ENCODE measurements at places on chromosomes 2 and 18.

- DNase-seq, result no peak
These were observed 184.3 kb downstream of the GULP1 start for GRCh38 chr2:188475945-188476344.

GRCh38 chr18:72672364-72673184, 128.4 kb upstream of the CBLN2 start:
- no peak for DNase-seq

DNA sequence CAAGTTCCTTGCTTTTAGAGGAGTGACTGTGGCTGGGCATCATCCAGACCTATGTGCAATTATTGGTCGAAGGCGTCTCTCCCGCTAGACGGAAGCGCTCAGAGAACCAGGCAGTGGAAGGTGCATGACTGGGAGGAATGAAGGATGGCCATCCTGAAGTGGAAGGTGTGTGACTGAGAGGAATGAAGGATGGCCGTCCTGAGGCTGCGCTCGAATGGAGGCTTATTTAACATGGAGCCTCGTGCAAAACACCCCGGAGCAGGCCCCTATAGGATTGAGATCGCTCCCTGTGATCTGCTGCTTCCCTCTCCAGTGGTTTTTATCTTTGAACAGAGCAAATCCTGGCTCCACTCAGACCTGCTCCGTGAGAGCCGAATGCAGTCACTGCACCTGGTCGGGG, 140.2 kb upstream of the ID2 start:
- DNase-seq, result no peak

GRCh38 chr2:11697103-11697871, 27.3 kb upstream of the NTSR2 start:
- DNase-seq, result no peak

DNA sequence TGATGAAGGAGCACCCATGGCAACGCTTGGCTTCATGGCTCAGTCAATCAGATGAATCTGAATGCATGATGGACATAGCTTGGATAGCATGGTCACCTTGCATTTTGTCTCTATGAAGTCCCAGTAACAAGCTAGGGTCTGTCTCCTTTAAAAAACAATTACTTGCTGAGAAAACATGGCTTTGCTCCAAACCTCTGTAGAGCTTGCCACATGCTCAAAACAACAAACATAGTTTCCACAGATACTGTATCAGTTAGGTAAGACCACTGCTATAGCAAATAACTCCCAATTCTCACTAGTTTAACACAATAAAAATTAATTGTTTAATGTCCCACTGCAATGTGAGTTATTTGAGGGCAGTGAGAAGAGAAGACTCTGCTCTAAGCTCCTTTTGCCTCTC, 401.0 kb downstream of the IRS1 start:
- no peak for DNase-seq

- DNase-seq, result no peak
These were observed 96.3 kb upstream of the TMEM18 start for GRCh38 chr2:773256-774160.

DNA sequence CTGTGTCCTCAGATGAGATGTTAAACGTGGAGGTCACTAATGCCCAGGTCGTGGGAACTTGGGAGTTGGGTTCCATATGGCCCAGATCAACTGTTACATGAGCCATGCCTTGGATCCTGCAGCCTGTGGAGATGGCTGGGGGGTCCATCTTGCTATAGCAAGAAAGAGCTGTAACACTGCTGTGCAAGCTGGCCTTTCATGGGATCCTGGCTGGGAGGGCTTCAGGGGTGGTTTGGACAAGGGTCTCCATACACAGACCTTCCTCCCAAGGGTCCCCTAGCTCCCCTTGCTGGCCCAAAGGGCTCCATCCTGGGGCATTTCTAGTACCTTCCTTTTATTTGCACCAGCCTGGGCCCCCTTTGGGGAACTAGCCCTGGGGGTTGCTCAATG, 337.7 kb downstream of the DYSF start:
- DNase-seq, result no peak

GRCh38 chr2:179181002-179181401, 83.6 kb downstream of the SESTD1 start:
- DNase-seq, result no peak

DNA sequence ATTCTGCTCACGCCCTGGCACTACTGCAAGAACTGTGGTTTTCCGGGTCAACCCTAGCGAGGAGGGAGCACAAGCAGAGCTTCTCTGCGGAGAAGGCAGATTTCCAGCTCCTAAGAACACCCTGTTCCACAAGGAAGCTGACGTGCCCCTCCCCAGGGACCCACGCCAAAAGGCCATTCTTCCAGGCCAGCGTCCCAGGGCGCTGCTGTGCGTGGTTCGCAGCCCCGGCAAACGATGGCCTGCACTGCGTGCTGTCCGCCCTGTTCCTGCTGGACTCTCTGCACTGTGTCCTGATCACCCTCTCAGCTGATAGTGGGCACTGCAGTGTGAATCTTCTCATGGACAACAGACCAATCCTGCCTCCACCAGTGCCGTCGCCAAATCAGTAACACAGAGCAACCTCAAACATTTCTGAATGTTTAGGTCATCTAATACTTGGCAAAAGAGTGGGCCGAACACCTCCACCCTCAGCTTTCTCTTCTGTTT, 49.1 kb downstream of the ADI1 start:
- no peak for DNase-seq

GRCh38 chr2:166239548-166239947, 111.7 kb upstream of the SCN1A start:
- DNase-seq, result no peak

DNA sequence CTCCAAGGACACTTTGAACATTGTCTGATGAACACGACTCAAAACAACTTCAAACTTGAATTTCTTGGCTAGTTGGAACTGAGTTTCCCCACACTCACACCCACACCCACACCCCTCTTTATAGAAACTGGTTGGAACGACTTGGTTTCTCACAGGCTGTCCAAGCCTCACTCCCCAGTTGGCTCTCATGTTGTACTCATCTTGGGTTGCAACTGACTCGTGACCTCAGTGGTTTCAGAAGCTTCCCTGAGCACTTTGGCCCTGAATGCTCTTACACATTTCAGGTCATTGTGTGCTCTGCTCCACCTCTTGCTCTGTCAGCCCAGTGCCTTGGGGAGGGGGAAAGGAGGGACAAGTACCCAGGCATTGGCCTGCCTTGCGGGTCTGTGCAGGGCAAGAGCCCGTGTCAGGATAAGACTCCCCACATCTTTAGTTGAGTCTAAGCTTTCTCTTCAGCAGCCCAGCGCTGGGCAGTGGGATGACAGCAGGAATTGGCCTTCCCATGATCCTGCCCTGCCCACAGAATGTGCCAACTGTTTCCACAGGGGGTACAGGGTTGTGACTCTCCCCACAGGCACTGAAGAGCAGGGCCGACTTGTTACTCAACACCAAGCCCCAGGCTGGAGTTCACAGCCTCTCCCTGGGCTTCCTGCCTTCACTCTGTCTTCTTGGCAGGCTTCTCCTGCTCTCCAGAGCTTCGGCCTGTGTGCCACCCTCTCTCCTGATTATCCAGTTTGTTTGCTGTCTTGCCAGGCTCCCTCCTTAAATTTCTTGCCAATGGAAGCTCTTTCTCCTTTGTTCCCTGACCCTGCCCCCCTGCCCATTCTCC, 104.6 kb downstream of the RTN4 start:
- no peak for DNase-seq

DNA sequence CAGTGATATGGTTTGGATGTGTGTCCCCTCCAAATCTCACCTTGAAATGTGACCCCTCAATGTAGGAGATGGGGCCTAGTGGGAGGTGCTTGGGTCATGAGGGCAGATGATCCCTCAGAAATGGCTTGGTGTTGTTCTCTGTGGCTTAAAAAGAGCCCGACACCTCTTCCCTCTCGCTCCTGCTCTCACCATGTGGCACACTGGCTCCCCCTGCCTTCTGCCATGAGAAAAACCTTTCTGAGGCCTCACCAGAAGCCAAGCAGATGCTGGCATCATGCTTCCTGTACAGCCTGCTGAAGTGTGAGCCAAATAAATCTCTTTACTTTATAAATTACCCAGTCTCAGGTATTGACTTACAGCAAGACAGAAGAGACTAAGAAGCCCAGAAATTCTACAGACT, 357.1 kb downstream of the NRXN1 start:
- no peak for DNase-seq

DNA sequence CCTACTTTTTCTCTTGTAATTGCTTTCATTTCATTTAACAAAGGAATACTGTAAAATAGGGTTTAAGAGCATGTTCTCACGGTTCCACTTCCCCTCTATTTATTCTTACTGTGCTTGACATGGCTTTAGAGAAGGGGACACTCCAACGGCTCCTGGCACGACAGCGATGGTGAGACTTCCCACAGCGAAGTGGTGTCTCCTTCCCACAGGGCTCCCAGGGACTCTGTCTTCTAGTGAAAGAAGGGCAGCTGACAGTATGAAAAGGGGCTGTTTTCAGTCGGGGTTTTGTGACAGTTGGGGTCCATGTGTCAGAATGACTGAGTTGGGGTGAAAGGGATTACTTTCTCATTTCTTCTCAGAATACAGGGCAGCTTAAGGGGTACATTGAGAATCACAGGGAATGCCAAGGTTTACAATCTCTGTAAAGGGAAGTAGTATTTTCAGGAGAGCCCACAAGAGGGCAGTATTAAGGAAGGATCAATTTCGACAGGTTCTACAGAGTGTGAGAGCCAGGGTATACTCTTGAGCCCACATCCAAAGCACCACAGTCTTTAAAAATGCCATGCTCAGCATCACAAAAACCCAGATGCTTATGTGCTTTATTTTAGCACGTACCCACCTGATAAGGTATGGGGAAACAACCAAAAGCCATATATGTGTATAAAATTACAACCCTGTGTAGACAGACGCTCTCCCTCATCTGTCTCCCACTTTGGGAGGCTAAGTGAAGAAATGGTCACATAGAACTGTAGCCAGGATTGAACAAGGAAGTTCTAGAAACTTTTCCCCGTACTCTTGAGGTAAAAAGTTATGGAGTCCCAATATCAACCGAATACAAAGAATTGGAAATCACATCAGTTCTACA, 31.3 kb upstream of the RAPGEF4 start:
- no peak for DNase-seq

- DNase-seq, result no peak
These were observed 15.5 kb downstream of the GORASP2 start for GRCh38 chr2:170944545-170944944.

DNA sequence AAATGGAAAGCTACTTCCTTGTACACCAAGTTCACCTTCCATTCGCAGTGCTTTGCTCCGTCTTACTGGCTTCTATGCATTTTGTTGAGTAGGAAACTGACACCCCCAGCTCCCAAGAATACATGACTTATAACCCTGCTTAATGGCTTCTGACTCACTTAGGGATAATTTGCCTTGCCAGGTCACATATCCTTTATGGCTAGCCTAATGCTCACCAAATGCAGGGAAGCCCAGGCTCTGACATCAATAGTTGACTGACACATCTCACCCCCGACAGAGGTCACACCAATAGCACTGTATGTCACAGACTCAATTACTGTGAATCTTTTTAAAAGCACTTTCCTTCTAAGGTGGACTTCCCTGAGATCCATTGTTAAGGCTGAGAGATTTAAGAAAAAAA, 147.2 kb downstream of the DTNA start:
- no peak for DNase-seq

DNA sequence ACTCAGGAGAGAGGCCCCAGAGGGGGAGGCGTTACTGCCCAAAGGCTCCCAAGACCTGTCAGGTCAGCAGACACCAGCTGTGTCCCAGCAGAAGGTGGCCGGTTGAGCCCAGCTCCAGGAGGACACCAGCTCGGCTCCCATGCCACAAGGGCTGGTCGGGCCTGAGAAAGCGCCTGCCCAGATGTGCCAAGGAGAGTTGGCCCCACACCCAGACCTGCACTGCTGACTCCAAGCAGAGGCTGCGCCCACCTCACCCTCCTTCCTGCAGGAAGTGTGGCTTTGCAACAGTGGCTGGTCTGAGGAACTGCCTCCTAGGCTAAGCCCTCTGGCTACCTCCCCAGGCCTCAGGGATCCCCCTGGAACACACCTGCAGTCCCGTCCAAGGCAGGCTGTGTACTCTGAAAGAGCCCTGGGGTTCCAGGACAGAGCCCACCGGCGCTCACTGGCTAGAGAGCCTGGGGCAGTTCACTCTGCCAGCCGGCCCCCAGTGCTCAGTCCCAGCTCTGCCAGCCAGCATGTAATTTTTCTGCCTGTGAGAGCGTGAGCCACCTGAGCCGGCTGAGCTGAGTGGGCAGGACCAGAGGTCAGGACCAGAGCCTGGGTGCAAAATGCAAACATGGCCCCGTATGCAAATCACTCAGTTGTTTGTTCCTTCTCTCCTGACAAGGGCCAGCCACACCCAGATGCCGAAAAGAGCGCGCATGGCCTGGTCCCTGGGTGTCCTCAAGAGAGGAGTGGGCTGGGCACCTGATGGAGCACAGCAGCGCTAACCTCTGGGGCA, 36.9 kb upstream of the PTMA start:
- no peak for DNase-seq

GRCh38 chr2:120826716-120827410, 91.2 kb downstream of the GLI2 start:
- DNase-seq, result no peak

- no peak for DNase-seq
These were observed 72.2 kb downstream of the XRCC5 start for GRCh38 chr2:216181351-216181750.

DNA sequence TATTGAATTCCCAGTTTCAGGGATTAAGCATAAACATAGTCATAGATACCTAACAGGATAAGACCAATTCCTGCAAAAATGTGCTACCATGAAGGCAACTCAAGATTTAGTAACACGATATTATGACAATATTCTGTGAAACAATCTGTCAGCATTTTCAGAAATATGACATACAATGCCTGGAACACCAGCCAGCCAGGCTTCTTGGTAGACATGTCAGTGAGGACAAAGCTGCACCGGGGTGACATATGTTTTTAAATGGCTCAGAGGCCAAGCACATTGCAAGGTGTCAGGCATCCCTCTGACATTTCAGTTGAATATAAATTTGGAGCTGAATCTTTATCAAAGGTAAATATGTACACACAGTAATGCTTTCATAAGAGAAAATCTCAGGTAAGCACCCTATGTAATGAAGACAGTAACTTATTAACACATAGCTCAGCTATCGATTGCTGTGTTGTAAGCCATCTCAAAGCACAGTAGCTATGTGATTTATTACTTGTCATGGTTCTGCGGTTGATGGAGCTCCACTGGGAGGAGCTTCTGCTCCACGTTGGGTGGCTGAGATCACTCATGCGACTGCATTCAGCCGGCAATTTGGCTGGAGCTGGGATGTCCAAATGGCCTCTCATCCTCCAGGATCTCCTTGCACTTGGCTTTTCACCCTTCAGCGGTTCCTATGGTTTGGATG, 31.9 kb upstream of the EML6 start:
- DNase-seq, result no peak

GRCh38 chr2:80529466-80530165, 225.1 kb upstream of the LRRTM1 start:
- no peak for DNase-seq

DNA sequence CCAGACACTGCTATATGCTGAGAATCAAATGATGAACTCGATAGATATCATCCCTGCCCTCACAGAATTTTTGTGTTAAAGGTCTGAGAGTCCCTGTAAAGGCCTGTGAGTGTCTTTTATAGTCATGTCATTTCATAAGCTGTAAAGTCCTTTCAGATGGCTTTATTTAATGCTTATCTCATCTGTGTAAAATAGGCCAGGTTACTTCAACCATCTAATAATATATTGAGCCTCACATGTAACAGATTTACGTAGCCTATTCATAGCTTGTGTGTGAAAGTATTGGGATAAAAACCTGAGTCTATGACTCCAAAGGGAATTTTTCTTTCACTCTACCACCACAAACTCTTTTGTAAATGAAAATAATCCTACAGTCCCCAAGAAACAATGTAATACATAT, 672.0 kb upstream of the SYT4 start:
- DNase-seq, result no peak

Data from activated CD4-positive, alpha-beta T cell treated with anti-CD3 and anti-CD28 coated beads, Interleukin-2, amount 50 U/mL, for 1 hour (primary cell).